A549 treated with DMSO at 1 μM for 4 hours (cell line): ENCODE measurements at places on chromosomes 1 and 21. TPM values are rescaled to one million over a fixed set of nuclear protein-coding genes. Genes with fewer than 3 reads are reported as not detected.

Gene FGR
- 0.07 TPM in 1 of 5 replicates, not detected in the others for total RNA-seq

Gene SEC16B
- 0.52 to 0.95 TPM (median 0.77 TPM) in 5 replicates for total RNA-seq

Gene S100A9
- 0.52 to 1.0 TPM (median 0.95 TPM) in 5 replicates for total RNA-seq

Gene CSRP1
- total RNA-seq = 453 to 628 TPM (median 468 TPM) in 5 replicates

Gene GJA9
- 0.05 to 0.09 TPM (median 0.08 TPM) in 3 of 5 replicates, not detected in the others for total RNA-seq

Gene ADCY10
- 0.08 to 0.17 TPM (median 0.12 TPM) in 5 replicates for total RNA-seq

Gene SELENBP1
- 5.8 to 6.2 TPM (median 5.8 TPM) in 5 replicates for total RNA-seq

Gene TDRD5
- 0.02 to 0.06 TPM (median 0.04 TPM) in 4 of 5 replicates, not detected in the other for total RNA-seq

Gene SPRR1B
- total RNA-seq = not detected in 5 replicates

Gene NBPF26
- 3.0 to 5.0 TPM (median 4.9 TPM) in 5 replicates for total RNA-seq

Gene C1orf159
- total RNA-seq = 11.5 to 16.4 TPM (median 12.5 TPM) in 5 replicates

Gene GSTM2
- 3.2 to 5.2 TPM (median 4.0 TPM) in 5 replicates for total RNA-seq

Gene INAVA
- total RNA-seq = 40.0 to 45.9 TPM (median 41.7 TPM) in 5 replicates

Gene SMIM11
- 1.7 to 24.3 TPM (median 13.0 TPM) in 5 replicates for total RNA-seq

Gene F11R
- total RNA-seq = 45.4 to 56.7 TPM (median 50.6 TPM) in 5 replicates

Gene HAO2
- not detected in 5 replicates for total RNA-seq

Gene TP53BP2
- total RNA-seq = 20.2 to 30.9 TPM (median 24.0 TPM) in 5 replicates

Gene RAB3B
- 6.9 to 11.3 TPM (median 9.1 TPM) in 5 replicates for total RNA-seq

Gene SPATA17
- total RNA-seq = 2.1 to 3.7 TPM (median 2.6 TPM) in 5 replicates

Gene BCL2L15
- 0.31 to 0.65 TPM (median 0.46 TPM) in 5 replicates for total RNA-seq

Gene COA7
- total RNA-seq = 19.4 to 25.1 TPM (median 24.6 TPM) in 5 replicates

Gene SPRR3
- not detected in 5 replicates for total RNA-seq

Gene C1orf226
- 0.73 to 1.1 TPM (median 0.78 TPM) in 5 replicates for total RNA-seq

Gene CNIH3
- 0.51 to 0.86 TPM (median 0.62 TPM) in 5 replicates for total RNA-seq

Gene REG4
- not detected in 5 replicates for total RNA-seq

Gene MR1
- total RNA-seq = 7.2 to 10.0 TPM (median 8.0 TPM) in 5 replicates

Gene AJAP1
- total RNA-seq = not detected in 5 replicates

Gene OLIG2
- total RNA-seq = not detected in 5 replicates

Gene DYRK3
- total RNA-seq = 9.3 to 13.8 TPM (median 11.2 TPM) in 5 replicates

Gene TNFAIP8L2
- not detected in 5 replicates for total RNA-seq

Gene LCE1D
- not detected in 5 replicates for total RNA-seq

Gene UBIAD1
- total RNA-seq = 16.2 to 18.3 TPM (median 17.8 TPM) in 5 replicates

Gene PBX1
- total RNA-seq = 21.0 to 32.8 TPM (median 29.1 TPM) in 5 replicates

Gene ASH1L
- 10.8 to 14.2 TPM (median 12.8 TPM) in 5 replicates for total RNA-seq

Gene COL16A1
- total RNA-seq = 4.2 to 7.5 TPM (median 5.3 TPM) in 5 replicates

Gene ABL2
- total RNA-seq = 18.4 to 28.0 TPM (median 24.4 TPM) in 5 replicates

Gene IFI44L
- total RNA-seq = 0.02 to 0.09 TPM (median 0.02 TPM) in 3 of 5 replicates, not detected in the others

Gene MLLT11
- total RNA-seq = 15.9 to 20.3 TPM (median 18.8 TPM) in 5 replicates

Gene OR6K3
- total RNA-seq = not detected in 5 replicates

Gene S100A16
- total RNA-seq = 441 to 483 TPM (median 469 TPM) in 5 replicates

Gene FCGR3B
- not detected in 5 replicates for total RNA-seq

Gene MTHFR
- total RNA-seq = 4.6 to 5.6 TPM (median 4.8 TPM) in 5 replicates

Gene VCAM1
- 0.03 to 0.05 TPM (median 0.05 TPM) in 3 of 5 replicates, not detected in the others for total RNA-seq

Gene COL6A2
- 14.0 to 18.0 TPM (median 16.1 TPM) in 5 replicates for total RNA-seq

Gene GFI1
- total RNA-seq = 0.14 to 0.38 TPM (median 0.23 TPM) in 5 replicates

Gene ABCG1
- total RNA-seq = 2.1 to 3.7 TPM (median 2.4 TPM) in 5 replicates

Gene CYB561D1
- 4.5 to 5.2 TPM (median 4.8 TPM) in 5 replicates for total RNA-seq

Gene UBR4
- total RNA-seq = 96.3 to 123 TPM (median 112 TPM) in 5 replicates

Gene CLCNKB
- 0.05 to 0.08 TPM (median 0.06 TPM) in 3 of 5 replicates, not detected in the others for total RNA-seq

Gene SERPINC1
- total RNA-seq = 0.07 TPM in 2 of 5 replicates, not detected in the others
